Coronary artery (tissue), 2 donors: ENCODE measurements at places on chromosomes 4 and X.

DNA sequence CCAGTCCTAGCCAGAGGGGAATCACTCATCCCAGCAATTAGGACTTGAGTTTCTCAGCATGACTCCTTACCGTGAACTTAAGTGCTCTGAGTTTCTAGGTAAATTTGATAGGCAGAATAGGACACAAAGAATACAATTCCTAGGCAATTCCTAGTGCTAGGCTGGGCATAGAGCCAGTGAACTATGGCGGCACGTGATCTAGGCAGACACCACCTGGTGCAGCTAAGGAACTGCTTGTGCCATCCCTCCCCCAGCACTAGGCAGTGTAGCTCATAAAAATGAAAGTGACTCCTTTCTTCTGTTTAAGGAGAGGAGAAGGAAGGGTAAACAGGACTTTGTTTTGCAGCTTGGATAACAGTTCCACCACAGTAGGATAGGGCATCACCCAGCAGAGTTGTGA is 736.3 kb upstream of the PCDH7 start:
- DNase-seq, result no peak

- DNase-seq, result no peak
Measured at GRCh38 chr4:15744016-15744545, 34.0 kb upstream of the CD38 start.

DNA sequence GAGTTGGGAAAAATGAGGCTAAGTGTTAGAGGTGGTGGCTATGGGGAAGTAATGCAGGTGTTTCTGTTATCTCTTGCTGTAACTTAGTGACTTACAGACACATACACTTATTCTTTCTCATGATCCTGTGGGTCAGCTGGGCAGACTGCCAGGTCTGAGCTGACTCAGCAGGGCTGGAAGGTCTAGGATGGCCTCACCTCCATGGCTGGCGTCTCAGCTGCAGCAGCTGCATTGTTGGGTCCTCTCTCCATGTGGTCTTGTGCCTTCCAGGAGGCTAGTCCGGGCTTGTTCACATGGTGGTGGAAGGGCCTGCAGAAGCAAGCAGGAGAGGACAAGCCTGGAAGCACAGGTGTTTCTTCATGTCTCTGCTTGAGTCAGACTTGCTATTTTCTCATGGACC is 172.7 kb downstream of the NHS start:
- DNase-seq, result no peak

- no peak for DNase-seq
Measured at GRCh38 chr4:23766344-23766743, 123.5 kb downstream of the PPARGC1A start.

- no peak for DNase-seq
Measured at GRCh38 chr4:35934320-35934981, 309.9 kb downstream of the ARAP2 start.

- DNase-seq, result no peak
Measured at GRCh38 chr4:114100288-114101031, 121.0 kb upstream of the ARSJ start.

GRCh38 chrX:81280148-81280547 is 78.2 kb downstream of the SH3BGRL start:
- no peak for DNase-seq

DNA sequence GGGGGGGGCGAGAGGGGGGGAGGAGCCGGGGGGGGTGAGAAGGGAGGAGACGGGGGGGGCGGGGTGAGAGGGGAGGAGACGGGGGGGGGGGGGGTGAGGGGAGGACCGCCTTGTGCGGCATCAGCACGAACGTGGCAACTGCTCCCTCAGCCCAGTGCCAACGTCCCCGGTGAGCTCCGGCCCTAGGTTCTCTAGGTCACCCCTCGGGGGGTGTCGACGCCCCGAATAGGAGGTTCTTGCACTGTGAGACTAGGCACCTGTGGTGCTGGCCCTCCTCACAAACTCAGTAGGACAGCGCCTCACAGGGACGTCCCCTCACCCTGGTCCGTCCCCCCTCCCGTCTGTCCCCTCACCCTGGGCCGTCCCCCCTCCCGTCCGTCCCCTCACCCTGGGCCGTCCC is 21.5 kb upstream of the GTPBP6 start:
- no peak for DNase-seq

GRCh38 chrX:91331476-91331875 is 103.2 kb upstream of the PABPC5 start:
- DNase-seq, result no peak

DNA sequence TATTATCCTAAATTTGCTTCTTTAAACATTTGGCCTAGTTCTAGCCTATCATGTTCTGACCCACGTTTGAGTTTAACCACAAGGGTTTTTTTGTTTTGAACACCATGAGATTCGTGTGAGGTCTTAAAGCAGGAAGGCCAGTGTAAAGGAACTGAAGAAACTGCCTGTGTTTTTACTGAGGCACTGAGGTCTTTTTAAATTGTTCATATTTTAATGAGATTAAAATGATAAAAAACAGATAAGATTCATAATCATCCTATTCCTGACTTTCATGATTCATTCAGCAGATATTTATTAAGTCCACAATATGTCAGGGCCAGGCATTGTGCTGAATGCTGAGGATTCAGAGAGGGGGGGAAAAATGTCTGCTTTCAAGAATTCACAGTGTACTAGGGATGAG is 3.2 kb downstream of the RPS6KA3 start:
- no peak for DNase-seq

DNA sequence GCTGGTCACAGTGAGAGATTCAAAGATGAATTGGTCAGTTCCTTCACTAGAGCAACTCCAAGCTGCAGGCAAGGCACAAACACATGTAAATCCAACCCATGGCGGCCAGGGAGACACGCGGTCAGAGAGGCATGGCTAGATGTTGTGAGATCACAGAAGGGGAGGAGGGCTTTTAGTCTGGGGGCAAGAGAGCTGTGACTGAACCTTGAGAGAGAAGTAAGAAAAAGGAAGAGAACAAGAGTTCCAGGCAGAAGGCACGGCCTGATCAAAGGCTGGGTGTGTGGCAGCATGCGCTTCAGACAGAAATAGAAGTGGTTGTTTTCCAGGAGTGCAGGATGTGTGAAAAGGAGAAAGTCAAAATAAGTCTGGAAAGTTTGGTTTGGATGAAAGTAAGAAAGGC is 15.9 kb downstream of the CCDC149 start:
- no peak for DNase-seq

GRCh38 chr4:68995292-68995691 is 43.7 kb upstream of the UGT2A3 start:
- no peak for DNase-seq

DNA sequence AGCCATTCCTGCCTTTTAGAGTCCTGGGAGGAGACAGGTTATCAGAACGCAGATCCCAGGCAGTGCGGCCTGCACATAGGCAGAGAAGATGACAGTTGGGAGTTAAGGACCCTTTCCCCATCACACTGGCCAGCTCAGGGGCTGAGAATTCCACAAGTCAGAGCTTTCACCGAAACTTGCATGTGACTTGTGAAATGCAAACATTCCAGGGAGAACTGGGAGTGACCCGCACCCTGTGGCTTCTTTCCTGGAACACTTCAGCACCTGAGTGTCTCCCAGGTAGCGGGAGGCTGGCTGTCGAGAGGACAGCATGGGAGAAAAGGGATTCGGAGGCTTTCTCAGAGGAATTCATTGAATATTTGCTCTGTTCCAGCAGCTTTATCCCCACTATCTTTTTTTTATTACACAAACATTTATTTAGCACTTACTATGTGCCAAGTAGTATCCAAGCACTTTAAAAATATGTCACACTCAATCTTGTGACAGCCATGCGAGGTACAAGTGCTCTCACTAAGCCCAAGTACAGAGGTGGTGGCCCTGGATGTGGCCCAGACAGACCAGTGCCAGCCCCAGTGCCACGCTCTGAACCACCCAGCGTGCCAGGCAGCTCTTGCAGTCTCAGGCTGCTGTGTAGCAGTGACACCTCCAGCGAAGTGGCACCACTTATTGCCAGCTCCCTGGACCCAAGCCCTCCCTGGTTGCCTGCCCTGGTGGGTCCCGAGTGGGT is 100.5 kb downstream of the PHKA2 start:
- DNase-seq, result no peak

DNA sequence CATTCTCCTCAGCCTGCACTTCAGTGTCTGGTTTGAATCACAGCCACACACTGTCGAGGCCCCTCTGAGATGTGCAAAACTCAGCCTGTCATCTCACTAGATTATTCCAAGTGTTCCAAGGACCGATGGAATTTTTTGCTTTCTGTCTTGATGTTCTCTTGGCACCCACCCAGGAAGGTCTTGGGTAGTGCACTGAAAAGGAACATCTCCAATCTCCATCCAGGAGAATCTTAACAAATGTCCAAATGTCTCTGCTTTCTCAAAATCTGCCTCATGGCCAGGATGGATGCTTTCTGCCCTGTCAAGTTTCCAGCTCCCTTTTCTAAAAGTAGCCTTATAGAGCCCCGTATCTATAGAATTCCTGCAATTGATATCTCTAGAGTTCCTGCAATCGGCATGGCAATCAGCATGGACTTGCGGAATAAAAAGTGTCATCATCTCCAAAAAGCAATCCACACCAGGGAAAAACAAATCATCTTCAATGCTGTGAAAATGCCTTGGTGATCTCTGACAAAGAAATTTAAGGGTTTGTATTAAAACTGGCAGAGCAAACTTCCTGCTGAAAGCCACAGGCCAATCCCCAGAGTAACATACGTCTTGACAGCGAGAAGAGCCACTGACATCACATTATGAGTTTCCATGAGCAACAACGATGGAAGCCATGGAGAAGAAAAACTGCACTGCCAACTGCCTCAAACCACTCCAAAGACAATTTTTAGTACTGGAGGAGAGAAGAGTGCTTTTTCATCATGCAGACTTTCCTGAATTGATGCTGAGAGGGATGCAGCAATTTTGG is 215.3 kb upstream of the FAM9B start:
- DNase-seq, result no peak

DNA sequence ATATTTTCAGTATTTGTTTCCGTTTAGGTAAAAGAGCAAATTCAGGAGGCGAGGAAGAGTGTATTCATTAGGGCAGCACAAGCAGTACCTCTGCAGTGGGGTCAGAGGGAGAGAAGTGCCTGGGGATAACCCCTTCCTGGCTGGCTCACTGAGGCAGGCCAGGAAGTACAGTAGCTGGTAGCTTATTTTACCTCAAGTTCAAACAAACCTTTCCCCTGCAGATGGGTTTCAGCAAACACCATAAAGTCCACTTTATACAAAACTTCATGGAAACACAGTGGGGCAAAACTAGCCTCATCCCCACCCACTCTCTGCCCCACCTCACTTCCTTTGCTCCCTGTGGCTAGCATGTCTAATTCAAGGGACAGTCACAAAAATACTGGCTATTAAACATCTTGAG is 29.5 kb downstream of the MEPE start:
- no peak for DNase-seq

DNA sequence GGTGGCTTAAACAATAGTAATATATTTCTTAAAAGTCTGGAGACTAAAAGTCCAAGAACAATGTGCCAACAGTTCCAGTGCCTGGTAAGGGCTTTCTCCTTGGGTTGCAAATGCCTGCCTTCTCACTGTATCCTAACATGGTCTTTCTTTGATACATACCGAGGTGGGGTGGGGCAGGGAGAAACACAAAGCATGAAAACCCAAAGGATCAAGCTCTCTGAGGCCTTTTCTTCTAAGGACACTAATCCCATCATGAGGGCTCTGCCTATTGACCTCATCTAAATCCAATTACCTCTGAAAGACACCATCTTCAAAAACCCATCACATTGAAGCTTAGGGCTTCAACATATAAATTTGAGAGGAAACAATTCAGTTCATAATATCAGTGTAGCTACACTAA is 311.3 kb downstream of the GRID2 start:
- no peak for DNase-seq

- no peak for DNase-seq
Measured at GRCh38 chrX:96579252-96579651, 105.4 kb upstream of the DIAPH2 start.

DNA sequence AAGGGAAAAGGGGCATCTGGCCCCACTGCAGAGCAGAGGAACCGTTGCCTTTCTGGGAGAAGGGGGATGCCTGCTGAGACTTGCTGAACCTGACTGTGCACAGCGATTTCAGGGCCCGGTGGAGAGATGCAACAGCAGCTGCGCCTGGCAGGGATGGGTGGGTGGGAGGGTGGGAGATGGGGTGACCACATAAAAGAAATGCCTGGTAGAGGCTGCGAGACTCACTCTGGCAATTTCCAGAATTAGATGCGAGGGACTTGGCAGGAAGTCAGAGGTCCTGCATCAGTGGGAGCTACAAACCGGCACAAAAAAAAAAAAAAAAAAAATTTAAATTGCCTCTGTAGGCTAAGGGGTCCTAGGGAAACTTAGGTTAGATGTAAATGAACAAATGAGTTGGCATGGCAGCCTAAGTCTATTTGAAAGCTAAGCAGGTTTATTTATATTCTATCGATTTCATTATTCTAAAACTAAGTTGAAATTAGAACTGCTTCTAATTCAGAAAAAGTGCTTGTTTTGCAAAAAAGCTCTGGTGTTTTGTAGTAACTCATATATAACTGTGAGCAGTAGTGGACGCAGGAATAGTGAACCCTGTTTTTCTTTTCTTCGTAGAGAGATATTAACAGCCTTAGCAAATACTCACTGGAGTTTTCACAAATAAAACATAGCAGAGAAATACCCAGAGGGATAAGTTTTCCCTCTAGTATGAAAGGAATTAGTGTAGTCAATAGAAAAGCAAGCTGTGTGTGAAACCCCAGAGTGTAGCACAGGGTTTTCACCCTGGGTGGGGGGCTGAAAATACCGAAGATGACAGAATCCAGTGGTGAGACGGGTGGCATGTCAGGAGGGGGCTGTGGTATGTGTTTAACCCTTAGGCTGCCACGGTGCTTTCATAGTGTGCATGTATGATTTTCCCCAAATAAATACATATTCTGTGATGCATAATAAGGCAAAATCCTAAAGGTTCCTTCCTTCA is 130.1 kb downstream of the EGF start:
- DNase-seq, result no peak

DNA sequence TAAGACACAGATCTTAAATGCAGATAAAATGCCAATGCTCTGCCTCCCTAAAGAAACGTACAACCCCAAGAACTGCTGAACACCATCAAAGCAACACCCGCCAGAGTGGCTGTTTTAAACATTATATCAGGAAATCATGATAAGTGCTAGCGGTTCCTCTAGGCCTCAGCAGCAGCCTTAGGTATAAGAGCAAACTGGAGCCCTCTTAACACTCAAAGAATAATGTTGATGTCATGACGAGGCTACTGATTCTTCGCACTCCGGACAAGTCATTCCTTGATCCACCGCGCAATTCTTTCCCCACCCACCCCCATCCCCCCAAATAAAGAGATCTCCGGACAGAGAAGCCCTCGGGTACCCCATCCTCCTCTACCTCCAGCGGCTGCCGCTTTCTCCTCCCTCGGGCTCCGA is 507 bp downstream of the LIN54 start:
- no peak for DNase-seq
